Activated CD4-positive, alpha-beta memory T cell treated with anti-CD3 and anti-CD28 coated beads for 36 hours (primary cell): ENCODE measurements at places on chromosomes 16 and 17. TPM values are rescaled to one million over a fixed set of nuclear protein-coding genes. Genes with fewer than 3 reads are reported as not detected.

Gene HAS3
- total RNA-seq = 0.21 TPM

Gene P3H4
- 2.5 TPM for total RNA-seq

GRCh38 chr17:75428543-75429469 lies 23.3 kb upstream of the GRB2 start:
- H3K36me3 ChIP-seq = no peaks in the 10 kb centered on the region
- no peak overlapping the region for H3K27ac ChIP-seq
- peaks cover 10% of the 10 kb centered on the region for H3K4me1 ChIP-seq
- no peak overlapping the region for H3K4me3 ChIP-seq
- H3K27me3 ChIP-seq = no peaks in the 10 kb centered on the region
- DNase-seq = no peak

GRCh38 chr17:44006598-44007345 lies 2.4 kb downstream of the NAGS start:
- H3K27me3 ChIP-seq = peaks cover 6% of the 10 kb centered on the region
- H3K4me3 ChIP-seq = peak overlapping the region; percentile 86
- H3K4me1 ChIP-seq = peaks cover 23% of the 10 kb centered on the region
- DNase-seq = peak; percentile 100
- H3K36me3 ChIP-seq = peaks cover 7% of the 10 kb centered on the region

DNA sequence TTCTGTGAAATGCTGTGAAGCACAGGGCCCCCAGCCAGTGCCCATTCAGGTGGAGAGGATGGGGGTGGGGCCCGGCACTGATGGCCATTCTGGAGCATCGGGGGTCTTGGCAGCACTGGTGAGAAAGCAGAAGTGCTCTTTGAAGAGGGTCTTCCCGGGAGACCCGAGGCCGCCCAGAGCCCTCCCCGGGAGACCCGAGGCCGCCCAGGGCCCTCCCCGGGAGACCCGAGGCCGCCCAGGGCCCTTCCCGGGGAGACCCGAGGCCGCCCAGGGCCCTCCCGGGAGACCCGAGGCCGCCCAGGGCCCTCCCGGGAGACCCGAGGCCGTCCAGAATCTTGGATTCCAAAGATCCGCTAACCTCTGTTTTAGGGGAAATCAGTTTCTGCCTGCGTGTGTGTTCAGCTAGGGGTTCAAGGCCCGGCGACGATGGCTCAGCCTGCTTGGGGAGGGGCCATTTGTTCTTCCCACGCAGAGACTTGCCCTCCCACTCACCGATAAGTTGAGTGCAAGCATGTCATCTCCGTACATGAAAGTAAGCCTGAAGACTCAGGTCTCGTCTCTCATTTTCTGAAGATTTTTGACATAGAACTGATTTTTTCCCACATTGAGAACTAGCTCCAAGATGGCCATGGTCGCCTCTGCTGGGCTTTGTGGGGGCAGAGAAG lies 35.2 kb upstream of the CAPN15 start:
- H3K4me3 ChIP-seq = no peak overlapping the region
- H3K4me1 ChIP-seq = no peaks in the 10 kb centered on the region
- DNase-seq = no peak
- no peak overlapping the region for H3K27ac ChIP-seq

DNA sequence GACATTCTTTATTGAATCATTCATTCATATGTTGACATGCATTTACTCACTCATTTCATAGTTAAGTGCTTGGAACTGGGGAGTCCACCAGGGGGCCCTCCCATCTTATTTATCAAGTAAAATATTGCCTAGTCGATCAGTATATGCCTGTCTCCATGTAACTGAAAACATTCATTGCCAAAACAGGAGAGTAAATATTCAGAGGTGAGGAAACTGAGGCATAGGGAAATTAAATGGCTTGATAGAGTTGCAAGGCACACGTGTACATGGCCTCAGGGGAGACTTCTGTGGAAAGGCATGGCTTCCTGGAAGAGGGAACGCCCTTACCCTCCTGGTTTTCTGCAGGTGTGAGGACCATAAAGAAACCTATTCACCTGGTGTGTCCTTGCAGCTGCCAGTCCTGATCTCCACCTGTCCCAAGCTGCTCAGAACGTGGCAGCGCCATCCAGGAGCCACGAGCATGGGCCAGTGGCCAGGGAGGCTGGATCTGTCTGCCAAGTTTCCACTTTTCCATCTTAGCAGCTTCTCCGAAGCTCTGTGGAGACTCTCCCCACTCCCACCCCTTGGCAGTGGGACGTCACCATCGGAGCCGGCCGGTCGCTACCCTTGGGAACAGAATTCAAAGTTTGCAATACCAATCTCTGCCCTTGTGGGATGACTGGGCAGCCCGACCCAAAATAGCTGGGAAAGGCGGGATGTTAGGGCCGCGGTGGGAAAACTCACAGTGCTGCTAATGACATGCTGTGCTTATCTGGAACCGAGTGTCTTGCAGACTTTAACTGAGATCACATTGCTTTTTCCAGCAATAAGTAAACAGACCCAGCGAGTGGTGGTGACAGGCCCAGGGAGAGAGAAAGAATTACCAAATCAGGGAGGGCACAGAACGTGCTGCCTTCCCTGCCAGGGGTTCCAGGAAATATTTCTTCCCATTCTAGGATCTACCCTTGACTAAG lies 4.1 kb upstream of the C1QTNF1 start:
- peaks cover 8% of the 10 kb centered on the region for H3K4me1 ChIP-seq
- no peaks in the 10 kb centered on the region for H3K36me3 ChIP-seq
- peak; percentile 58 for DNase-seq
- no peak overlapping the region for H3K4me3 ChIP-seq
- peaks cover 18% of the 10 kb centered on the region for H3K27me3 ChIP-seq

DNA sequence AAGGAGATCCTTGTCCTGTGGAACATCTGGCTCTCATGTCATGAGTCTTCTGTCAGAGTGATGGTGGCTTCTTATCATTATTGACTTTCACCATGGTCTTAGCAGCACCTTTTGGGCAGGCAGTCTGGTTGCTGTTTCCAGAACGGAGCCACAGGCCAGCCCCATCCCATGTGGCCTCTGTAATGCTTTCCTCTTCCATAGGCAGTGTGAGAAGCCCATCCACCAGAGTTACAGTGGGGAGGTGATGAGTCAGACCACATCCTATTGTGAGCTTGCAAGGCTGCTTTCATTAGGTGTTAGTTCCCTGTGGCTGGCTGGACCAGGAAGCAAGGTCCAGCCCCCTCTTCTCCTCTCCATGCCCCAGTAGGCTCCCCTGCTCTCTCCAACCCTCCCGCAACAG lies 30.8 kb upstream of the SPACA3 start:
- H3K4me3 ChIP-seq = no peak overlapping the region
- no peak for DNase-seq
- peaks cover 16% of the 10 kb centered on the region for H3K27me3 ChIP-seq

Gene KRTAP9-2
- total RNA-seq = not detected

DNA sequence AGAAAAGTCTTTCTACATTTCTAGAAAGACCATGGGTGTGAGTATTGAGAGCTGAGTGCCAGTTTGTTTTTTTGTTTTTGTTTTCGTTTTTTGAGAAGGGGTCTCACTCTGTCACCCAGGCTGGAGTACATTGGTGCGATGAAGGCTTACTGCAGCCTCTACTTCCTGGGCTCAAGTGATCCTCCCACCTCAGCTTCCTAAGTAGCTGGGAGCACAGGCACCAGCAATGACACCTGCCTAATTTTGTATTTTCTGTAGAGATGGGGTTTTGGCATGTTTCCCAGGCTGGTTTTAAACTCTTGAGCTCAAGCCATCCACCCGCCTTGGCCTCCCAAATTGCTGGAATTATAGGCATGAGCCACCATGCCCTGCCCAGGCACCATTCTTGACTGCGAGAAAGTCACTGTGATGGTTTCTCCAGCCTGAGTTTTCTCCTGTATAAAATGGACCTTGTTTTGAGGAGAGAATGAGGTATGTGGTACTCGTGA lies 673.8 kb downstream of the MAF start:
- no peaks in the 10 kb centered on the region for H3K27me3 ChIP-seq
- peaks cover 16% of the 10 kb centered on the region for H3K4me1 ChIP-seq
- no peak for DNase-seq
- H3K27ac ChIP-seq = no peak overlapping the region
- H3K36me3 ChIP-seq = peaks cover 15% of the 10 kb centered on the region

GRCh38 chr16:13039526-13039925 lies 138.1 kb downstream of the SHISA9 start:
- no peak overlapping the region for H3K27ac ChIP-seq
- H3K27me3 ChIP-seq = no peaks in the 10 kb centered on the region
- H3K36me3 ChIP-seq = no peaks in the 10 kb centered on the region
- H3K4me1 ChIP-seq = no peaks in the 10 kb centered on the region
- DNase-seq = no peak
- H3K4me3 ChIP-seq = no peak overlapping the region
